Activated T-helper 2 cell treated with anti-CD3 and anti-CD28 coated beads, Interferon-gamma antibody, Interleukin-2, Interleukin-4, amounts not matched to agents 10 μg/mL and 5 μg/mL and 100 μg/mL, durations not matched to agents 14 hours and 24 hours and 36 hours (primary cell): ENCODE measurements at places on chromosomes 12 and 14. TPM values are rescaled to one million over a fixed set of nuclear protein-coding genes. Genes with fewer than 3 reads are reported as not detected.

The NGB gene
- total RNA-seq: not detected in 2 replicates

The CD163 gene
- total RNA-seq: not detected in 2 replicates

The RND1 gene
- total RNA-seq: 3.5 and 4.7 TPM in 2 replicates

The ARHGAP9 gene
- 105 and 106 TPM in 2 replicates for total RNA-seq

The RPL36AL gene
- total RNA-seq: 278 and 292 TPM in 2 replicates

The SYCP3 gene
- total RNA-seq: 0.50 and 0.92 TPM in 2 replicates

The WNT1 gene
- 0.60 and 0.66 TPM in 2 replicates for total RNA-seq

The RNASE3 gene
- total RNA-seq: not detected in 2 replicates

The POTEM gene
- not detected in 2 replicates for total RNA-seq

The NELL2 gene
- 7.7 and 10.2 TPM in 2 replicates for total RNA-seq

The LUM gene
- total RNA-seq: not detected in 2 replicates

The IFNG-AS1 gene
- not detected in 2 replicates for total RNA-seq

The ARL1 gene
- 74.2 and 77.5 TPM in 2 replicates for total RNA-seq

The BCL11B gene
- total RNA-seq: 34.1 and 34.9 TPM in 2 replicates

The RTL1 gene
- not detected in 2 replicates for total RNA-seq

The TRPV4 gene
- total RNA-seq: not detected in 2 replicates

The PTPRO gene
- total RNA-seq: 0.41 TPM in 1 of 2 replicates, not detected in the other

The ERP27 gene
- 3.2 and 4.7 TPM in 2 replicates for total RNA-seq

The AGAP2 gene
- 28.9 and 29.0 TPM in 2 replicates for total RNA-seq

The PDZRN4 gene
- not detected in 2 replicates for total RNA-seq

The SDR9C7 gene
- not detected in 2 replicates for total RNA-seq

The ASPG gene
- total RNA-seq: not detected in 2 replicates

The NKX2-1 gene
- not detected in 2 replicates for total RNA-seq

The DAO gene
- not detected in 2 replicates for total RNA-seq

The RNASE9 gene
- total RNA-seq: not detected in 2 replicates

The ANKS1B gene
- 0.76 and 1.0 TPM in 2 replicates for total RNA-seq

The KRT79 gene
- not detected in 2 replicates for total RNA-seq
